ENCODE measurements at places on chromosomes 6 and 20.

DNA sequence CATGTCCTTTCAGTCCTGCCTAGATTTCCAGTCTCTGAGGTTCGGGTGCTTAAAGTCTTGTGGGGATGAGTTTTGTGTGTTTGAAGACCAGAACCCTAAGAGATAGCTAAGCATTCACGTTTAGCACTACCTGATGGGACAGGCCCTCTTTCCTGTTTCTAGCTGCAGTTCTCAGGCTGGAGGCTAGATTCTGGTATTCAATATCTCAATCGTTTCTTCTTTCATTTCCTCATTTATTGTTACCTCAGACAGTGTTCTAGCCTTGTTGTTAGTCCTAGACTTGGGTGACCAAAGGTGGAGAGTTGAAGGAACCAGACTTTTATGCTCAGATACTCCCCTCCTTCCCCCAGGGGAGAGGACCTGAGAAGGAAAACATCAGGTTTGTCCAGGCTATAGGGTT lies 16.8 kb downstream of the CEP250 start:
- no peak for DNase-seq

- DNase-seq: peak; percentile 82
Measured at GRCh38 chr6:34145161-34146020, 496 bp downstream of the GRM4 start.

GRCh38 chr6:166809721-166810120 lies 146.6 kb downstream of the RNASET2 start:
- no peak for DNase-seq

- peak; percentile 75 for DNase-seq
Measured at GRCh38 chr20:53582574-53583351, 10.9 kb downstream of the ZNF217 start.

DNA sequence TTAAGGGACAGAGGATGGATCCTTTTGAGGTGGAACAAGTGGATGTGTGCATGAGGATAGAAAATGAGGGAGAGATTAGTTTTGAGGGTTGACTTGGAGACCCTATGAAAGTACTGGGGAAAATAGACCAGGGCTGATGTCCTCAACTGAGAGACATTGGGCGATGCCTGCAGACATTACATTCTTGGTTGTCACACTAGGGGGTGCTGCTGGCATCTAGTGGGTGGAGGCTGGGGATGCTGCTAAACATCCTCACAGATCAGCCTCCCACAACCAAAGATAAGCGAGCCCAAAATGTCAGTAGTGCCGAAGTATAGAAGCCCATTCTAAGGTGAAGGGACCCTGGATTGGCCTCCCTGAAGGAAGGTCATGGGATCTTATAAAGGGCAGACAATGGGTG lies 63.3 kb downstream of the MOCS1 start:
- no peak for DNase-seq

DNA sequence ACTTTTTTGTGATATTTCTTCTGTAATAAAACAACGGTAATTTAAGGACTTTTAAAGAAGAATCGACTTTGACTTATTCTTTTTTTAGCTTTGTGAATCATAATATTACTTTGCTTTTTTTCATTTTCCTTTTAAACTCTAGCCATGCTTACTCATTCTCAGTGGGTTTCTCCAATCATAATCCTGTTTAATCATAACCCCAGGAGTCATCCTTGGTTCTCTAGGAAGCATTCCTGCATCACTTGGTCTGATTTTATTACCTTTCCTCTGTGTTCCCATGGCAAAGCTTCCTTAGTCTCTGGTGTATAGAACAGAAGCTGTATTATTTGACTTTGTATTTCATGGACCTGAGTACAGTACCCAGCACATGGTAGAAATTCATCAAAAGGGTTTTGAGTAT lies 223.5 kb downstream of the CDKAL1 start:
- peak; percentile 40 for DNase-seq

- DNase-seq: no peak
Measured at GRCh38 chr6:13360671-13361540, 32.6 kb upstream of the TBC1D7 start.

DNA sequence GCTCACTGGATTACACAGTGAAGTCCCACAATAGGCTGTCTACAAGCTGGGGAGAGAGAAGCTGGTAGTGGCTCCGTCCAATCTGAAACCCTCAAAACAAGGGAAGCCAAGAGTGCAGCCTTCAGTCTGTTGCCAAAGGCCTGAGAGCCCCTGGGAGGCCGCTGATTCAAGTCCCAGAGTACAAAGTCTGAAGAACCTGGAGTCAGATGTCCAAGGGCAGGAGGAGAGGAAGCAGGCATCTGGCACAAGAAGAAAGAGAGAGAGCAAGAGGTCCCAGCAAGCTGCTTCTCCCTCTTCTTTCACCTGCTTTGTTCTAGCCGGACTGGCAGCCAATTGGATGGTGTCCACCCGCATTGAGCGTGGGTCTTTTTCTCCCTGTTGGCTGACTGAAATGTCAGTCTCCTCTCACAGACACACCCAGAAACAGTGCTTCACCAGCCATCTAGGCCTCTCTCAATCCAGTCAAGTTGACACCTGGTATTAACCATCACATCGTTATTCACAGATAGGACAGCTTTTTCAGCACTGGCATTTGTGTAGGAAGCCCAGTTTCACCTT lies 51.2 kb downstream of the CRYBG1 start:
- DNase-seq: no peak

DNA sequence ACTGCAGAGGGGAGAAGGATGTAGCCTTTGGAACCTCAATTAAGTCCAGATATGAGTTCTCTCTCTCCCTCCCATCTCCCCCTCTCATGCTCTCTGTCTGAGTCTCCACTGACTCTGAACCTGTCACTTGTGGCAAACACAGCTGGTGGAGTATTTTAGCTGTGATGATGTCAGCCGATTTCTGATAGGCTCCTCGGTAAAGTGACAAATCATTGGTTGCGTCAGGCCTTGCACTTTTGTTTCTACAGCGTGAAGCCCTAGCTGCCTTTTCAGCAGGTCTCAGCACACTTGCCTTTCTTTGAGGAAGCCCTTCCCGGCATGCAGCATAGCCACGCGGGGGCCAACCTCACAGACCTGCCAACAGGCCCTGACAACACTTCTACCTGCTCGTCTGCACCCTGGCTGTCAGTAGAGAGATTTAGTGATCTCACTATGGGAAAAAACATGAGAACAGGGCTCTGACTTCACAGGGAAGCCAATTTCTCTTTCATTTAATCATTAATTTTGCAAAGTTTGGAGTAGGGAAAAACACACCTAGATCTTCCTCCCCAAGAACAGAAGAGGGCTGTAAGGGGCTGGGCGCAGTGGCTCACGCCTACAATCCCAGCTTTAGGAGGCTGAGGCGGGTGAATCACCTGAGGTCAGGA lies 84.4 kb downstream of the GMPR start:
- peak; percentile 37 for DNase-seq

- peak; percentile 63 for DNase-seq
Measured at GRCh38 chr6:74578339-74578738, 627.5 kb downstream of the COL12A1 start.

GRCh38 chr6:43378631-43379030 lies 9.2 kb upstream of the ZNF318 start:
- no peak for DNase-seq

DNA sequence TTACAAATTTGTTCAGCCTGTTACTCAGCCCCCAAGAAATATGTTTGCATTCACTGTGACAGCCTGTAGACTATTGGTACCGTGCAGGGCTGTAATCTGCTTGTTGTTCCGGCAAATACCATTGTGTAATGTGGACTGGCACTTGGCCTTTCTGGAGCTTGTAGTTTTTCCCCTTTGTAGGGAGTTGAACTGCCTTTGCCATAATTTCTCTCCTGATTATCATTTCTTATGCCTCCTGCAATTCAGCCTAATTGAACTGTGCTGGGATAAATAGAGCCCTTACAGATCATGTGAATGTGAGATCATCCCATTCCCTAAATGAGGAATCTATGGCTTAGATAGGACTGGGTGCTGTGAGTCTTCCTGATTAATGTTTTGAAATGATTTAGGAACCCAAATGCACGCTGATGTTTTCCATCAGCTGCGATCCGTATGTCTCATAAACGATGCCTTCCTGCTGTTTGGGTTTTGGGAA lies 185.1 kb downstream of the JARID2 start:
- no peak for DNase-seq

DNA sequence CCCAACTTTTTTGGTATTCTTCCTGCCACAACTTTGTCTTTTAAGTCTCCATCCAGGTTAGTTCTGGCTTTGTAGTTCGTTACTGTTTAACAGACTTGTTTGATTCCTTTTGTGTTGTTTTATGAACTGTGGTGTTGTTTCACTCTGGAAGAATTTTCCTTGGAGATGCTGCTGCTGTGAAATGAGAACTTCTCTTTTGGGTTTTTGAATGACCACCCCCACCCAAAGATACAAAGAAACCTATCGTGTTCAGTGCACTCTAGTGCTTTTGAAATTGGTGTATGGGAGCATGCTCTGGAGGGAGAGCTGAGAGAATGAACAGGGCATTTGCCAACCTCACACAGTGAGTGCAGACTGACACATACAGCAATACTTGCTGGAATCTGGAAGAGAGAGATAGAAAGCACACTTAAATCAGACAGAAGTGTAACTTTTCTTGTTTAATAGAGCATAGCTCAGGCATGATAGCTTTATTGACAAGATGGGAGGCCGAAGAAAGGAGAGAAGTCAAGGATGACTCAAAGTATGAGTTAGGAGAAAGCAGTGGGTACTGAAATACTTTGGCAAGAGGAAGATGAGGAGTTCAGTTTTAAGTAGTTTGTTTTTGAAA lies 293.1 kb downstream of the SOX4 start:
- peak; percentile 30 for DNase-seq

DNA sequence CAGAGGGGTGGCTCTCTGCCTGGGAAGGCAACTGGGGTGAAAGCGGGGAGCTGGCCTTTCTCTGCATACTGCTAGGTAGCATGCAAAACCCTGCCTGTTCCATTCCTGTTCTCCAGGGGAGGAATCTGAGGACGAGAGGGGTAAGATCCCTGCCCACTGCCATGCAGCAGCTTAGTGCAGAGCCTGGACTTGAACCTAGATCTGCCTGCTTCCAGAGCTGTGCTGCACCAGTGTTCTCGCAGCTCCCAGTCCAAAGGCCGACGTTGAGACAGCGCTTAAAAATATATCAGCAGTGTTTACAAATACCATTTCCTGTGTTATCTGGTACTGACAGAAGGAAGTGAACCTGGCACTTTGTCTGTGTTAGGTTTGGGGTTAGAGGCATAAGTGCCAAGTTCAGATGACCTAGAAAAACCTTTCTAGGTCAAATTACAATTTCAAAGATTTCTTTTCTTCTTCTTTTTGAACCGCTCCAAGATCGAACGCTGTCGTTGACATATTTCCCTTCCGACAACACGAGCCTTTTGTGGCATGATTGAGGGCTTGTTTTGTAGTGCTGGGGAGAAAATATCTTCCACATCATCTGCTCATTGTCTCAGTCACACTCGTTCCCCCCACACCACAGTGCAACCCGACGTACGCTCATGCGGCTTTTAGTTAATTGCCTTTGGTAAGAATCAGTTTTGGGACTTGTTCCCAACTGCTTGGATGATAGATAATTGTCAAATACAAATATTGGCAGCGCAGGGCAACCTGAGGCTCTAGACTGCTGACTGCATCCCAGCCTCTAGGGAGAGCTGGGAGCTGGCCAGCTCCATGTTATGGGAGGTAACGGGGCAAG lies 44.6 kb downstream of the TOX2 start:
- no peak for DNase-seq

DNA sequence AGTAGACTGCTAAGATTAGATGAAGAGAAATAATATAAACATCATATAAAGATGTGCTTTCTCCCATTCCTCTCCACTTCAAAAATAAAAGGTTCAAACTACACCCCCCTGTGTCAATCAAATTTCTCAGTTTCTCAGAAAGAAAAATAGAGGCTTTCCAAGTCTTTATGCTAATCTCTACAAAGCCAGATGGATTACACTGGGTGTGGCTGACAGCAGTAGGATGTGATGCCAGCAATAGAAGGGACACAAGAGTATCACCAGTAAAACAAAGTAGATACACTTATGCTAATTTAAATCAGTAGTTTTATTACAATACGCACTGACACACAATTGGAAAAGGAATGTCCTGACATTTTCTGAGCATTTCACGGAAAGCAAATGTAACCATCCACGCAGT lies 353.4 kb downstream of the RNGTT start:
- no peak for DNase-seq

- no peak for DNase-seq
Measured at GRCh38 chr20:18750735-18751134, 62.8 kb upstream of the SCP2D1 start.

- DNase-seq: no peak
Measured at GRCh38 chr20:51204794-51205193, 181.9 kb upstream of the KCNG1 start.

DNA sequence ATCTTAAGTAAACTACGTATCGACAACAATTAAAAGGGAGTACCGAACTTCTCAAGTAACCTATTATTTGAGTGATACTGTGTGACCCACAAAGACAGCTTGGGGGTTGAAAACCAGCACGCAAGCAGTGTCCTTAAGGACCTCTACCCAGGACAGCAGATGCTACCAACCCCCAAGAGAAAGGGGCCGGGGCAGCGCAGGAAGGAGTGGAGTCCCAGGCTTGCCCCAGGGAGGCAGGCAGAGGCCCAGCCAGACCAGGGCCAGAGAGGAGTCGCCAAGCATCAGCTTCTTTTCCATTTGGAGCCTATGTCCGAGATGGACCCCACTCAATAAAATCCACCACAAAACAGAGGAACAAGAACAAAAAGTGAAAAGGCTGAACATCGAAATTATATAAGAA lies 11.9 kb downstream of the DIDO1 start:
- DNase-seq: no peak

DNA sequence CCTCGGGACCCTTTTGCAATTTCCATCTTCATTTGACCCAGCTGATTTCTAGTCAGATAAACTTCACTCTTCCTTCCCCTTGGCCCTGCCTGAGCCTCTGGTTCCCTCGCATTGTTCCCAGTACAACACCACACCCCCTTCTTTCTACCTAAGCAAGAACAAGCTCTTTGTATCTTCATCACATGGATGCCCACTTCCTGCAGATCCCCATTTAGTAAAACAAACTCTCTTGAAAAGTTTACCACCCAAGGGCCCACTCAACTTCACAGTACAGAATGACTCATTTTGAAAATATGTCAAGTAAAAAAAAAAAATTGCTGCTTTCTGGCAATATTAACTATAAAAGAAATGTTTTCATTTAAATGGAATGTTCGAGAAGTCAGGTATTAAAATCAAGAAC lies 5.2 kb downstream of the FAXC start:
- peak; percentile 13 for DNase-seq

GRCh38 chr6:170046791-170047626 lies 243.9 kb downstream of the DLL1 start:
- no peak for DNase-seq

- no peak for DNase-seq
Measured at GRCh38 chr20:62275219-62275618, 27.6 kb upstream of the ADRM1 start.

DNA sequence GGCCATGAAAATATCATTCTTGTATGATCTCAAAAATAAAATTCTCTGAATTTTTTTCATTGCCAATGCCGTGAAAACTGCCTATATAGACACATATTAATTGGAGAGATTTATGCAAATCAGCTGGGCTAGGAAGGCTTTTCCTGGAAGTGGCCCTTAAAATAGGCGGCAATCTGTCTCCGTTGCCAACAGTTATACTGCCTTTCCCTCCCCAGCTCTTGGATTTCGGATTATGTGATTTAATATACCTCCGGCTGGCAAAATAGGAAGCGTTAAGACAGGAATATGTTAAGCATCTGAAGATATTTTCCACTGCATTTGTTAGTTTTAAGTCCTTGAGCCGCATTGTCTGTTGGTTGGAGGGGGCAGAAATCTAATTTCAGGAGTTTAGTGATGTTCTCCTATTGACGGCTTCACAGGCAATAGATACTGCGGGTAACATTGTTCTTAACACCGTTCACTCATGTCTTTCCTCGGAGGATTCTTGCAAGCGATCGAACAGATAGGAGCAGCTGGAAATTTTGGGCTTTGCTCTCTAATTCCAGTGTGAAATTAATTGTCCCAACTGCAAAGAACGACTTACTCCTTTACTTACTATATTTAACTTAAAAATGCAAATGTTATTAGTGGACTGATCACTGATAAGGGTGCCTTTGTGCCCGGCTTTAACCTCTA lies 113.3 kb downstream of the LINC00237 start:
- no peak for DNase-seq
